ENCODE measurements at places on chromosomes 7 and 10. TPM values are rescaled to one million over a fixed set of nuclear protein-coding genes. Genes with fewer than 3 reads are reported as not detected.

- H3K27me3 ChIP-seq: no peaks in the 10 kb centered on the region
- H3K4me3 ChIP-seq: no peak overlapping the region
- no peak for DNase-seq
- no peak overlapping the region for H3K27ac ChIP-seq
- H3K4me1 ChIP-seq: no peaks in the 10 kb centered on the region
Measured at GRCh38 chr7:147556317-147556716, 1034.2 kb upstream of the C7orf33 start.

DNA sequence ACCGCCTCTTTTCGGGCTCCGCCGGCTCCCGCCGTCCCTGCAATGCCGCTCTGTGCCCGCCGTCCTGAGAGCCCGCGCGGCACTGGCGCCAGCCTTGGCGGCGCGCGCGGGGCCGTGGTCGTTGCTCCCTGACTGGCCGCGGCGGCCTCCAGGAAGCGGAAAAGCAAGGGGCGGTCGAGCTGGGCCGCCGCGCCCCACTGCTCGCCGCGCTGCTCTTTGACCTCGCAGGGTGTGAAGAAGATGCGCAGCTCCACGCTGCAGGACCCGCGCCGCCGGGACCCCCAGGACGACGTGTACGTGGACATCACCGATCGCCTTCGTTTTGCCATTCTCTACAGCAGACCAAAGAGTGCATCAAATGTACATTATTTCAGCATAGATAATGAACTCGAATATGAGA lies at the start of gene CDC14C:
Gene CDC14C (plus strand): TSS at position 115 of the 400 bp plus-strand sequence. CDS start 126 bp downstream, at position 241.
- DNase-seq: no peak
- no peak within 1 kb of the TSS for H3K27ac ChIP-seq
- no peaks in the 10 kb centered on the region for H3K36me3 ChIP-seq
- no peak within 1 kb of the TSS for H3K4me3 ChIP-seq
- H3K4me1 ChIP-seq: no peaks in the 10 kb centered on the region
- H3K27me3 ChIP-seq: no peaks in the 10 kb centered on the region

The FKBP14 gene
- 5.4 TPM for total RNA-seq

DNA sequence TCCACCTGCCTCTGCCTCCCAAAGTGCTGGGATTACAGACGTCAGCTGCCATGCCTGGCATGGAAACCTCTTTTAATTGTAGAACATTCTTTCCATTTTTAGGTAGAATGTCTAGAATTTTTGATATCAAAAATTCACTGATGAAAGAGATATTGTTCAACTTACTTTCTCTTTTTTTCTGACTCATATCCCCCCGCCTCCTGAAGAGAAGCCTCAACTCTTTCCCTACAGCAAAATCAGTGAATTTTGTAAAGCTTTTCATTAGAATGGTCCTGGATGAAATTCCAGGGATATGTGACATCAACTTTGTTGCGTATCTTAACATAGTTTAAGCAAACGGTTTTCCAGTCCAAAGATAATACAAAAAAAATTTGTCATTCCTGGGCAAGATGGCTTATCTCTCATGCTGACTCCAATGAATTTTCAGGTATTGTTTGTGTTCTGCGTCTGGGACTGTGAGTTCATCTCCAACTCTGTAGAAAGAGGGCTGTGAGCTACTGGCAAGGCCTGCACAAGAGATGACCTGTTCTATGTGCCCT lies 256.8 kb downstream of the BMPER start:
- no peak overlapping the region for H3K4me3 ChIP-seq
- no peak overlapping the region for H3K27ac ChIP-seq
- DNase-seq: no peak

GRCh38 chr10:121700416-121700815 lies 102.2 kb upstream of the FGFR2 start:
- H3K27me3 ChIP-seq: no peaks in the 10 kb centered on the region
- no peak for DNase-seq
- H3K36me3 ChIP-seq: no peaks in the 10 kb centered on the region
- no peaks in the 10 kb centered on the region for H3K4me1 ChIP-seq

GRCh38 chr7:102098986-102099385 lies 187.7 kb upstream of the SH2B2 start:
- no peaks in the 10 kb centered on the region for H3K36me3 ChIP-seq
- DNase-seq: no peak
- H3K27ac ChIP-seq: no peak overlapping the region
- H3K27me3 ChIP-seq: no peaks in the 10 kb centered on the region
- H3K4me3 ChIP-seq: no peak overlapping the region

The SLC13A1 gene
- total RNA-seq: not detected

The LFNG gene
- total RNA-seq: 136 TPM

The HERC4 gene
- 50.1 TPM for total RNA-seq

The NEUROG3 gene
- not detected for total RNA-seq

The GNGT1 gene
- total RNA-seq: not detected

The NRAP gene
- not detected for total RNA-seq

GRCh38 chr10:97080051-97080776 lies 105.5 kb downstream of the SLIT1 start:
- peaks cover 17% of the 10 kb centered on the region for H3K27me3 ChIP-seq
- no peaks in the 10 kb centered on the region for H3K4me1 ChIP-seq
- no peak overlapping the region for H3K4me3 ChIP-seq
- no peaks in the 10 kb centered on the region for H3K36me3 ChIP-seq
- H3K27ac ChIP-seq: no peak overlapping the region
- DNase-seq: no peak

The PCGF6 gene
- total RNA-seq: 14.9 TPM

DNA sequence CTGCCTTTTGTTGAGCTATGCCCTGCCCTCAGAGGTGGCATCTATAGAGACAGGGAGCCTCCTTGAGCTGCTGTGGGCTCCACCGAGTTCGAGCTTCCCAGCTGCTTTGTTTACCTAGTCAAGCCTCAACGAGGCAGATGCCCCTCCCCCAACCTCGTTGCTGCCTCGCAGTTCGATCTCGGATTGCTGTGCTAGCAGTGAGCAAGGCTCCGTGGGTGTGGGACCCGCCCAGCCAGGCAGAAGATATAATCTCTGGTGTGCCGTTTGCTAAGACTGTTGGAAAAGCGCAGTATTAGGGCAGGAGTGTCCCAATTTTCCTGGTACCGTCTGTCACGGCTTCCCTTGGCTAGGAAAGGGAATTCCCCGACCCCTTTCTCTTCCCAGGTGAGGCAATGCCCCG lies 88.4 kb upstream of the CDK6 start:
- no peak for DNase-seq
- H3K36me3 ChIP-seq: no peaks in the 10 kb centered on the region
- H3K27ac ChIP-seq: no peak overlapping the region
- no peak overlapping the region for H3K4me3 ChIP-seq
- H3K4me1 ChIP-seq: no peaks in the 10 kb centered on the region

GRCh38 chr10:75462865-75463264 lies 31.4 kb downstream of the LRMDA start:
- peaks cover 4% of the 10 kb centered on the region for H3K27me3 ChIP-seq
- no peak for DNase-seq
- H3K4me1 ChIP-seq: no peaks in the 10 kb centered on the region
- H3K27ac ChIP-seq: no peak overlapping the region
- H3K36me3 ChIP-seq: no peaks in the 10 kb centered on the region

The RARRES2 gene
- total RNA-seq: not detected

- no peak overlapping the region for H3K4me3 ChIP-seq
- no peaks in the 10 kb centered on the region for H3K27me3 ChIP-seq
- H3K36me3 ChIP-seq: no peaks in the 10 kb centered on the region
- H3K27ac ChIP-seq: no peak overlapping the region
Measured at GRCh38 chr7:29921404-29922010, 68.1 kb downstream of the SCRN1 start.

DNA sequence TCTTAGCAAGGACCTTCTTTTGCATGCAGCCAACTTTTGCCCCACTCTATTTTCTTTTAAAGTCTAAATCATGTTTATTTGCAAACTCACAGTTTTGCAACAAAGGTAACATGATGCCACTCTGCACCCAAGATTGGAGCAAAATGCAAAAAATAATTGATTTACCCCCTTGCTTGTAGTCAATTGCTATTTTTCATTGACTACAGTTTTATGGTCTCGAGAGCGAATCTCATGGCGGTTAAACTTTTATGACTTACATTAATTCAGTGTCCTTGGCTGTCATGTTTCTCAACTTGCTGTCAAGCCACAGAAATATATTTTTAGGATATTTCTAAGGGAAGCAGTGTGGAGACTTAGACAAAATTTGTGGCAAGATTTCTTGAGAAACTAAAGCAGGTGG lies 110.0 kb upstream of the JCAD start:
- H3K4me3 ChIP-seq: no peak overlapping the region
- no peaks in the 10 kb centered on the region for H3K4me1 ChIP-seq
- no peaks in the 10 kb centered on the region for H3K36me3 ChIP-seq
- H3K27ac ChIP-seq: no peak overlapping the region

DNA sequence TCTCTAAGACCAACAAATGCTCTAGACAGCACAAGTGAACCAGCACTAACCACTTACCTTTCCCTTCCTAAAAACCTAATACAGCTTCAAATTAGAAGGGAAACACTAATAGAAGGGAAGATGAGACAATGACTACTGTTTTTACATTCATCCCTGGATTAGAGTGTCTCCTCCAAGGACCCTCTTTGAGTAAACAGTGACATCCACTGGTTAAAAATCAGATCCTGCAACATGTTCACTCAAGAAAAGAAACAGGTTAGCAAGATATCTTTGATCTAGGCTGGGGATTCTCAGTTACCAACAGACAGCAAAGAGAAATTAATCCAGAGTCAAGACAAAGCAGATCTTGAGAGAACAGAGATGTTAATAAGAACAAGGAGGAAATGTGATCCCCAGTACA lies 177.7 kb upstream of the GHITM start:
- H3K4me3 ChIP-seq: no peak overlapping the region
- no peaks in the 10 kb centered on the region for H3K4me1 ChIP-seq
- no peak overlapping the region for H3K27ac ChIP-seq
- H3K27me3 ChIP-seq: no peaks in the 10 kb centered on the region
- no peaks in the 10 kb centered on the region for H3K36me3 ChIP-seq
- DNase-seq: no peak

DNA sequence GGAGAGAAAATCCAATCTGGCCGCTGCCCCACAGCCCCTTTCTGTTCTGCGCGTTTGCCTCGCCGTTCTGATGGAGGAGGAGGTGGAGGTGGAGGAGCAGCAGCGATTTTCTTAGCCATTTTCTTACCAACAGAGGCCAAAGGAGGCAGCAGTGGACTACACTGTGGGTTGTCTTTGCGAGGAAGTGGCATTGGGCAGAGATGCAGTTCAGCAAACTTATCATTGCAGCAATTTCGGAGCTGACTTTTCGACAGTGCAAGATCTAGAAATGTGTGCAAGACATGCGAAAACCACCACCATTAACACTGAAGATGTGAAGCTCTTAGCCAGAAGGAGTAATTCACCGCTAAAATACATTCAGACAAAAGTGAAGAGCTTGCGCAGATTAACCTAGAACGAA lies 1.9 kb upstream of the ARL4A start:
- no peaks in the 10 kb centered on the region for H3K27me3 ChIP-seq
- DNase-seq: peak; percentile 55
- H3K36me3 ChIP-seq: peaks cover 8% of the 10 kb centered on the region
- H3K4me1 ChIP-seq: peaks cover 37% of the 10 kb centered on the region

GRCh38 chr10:110566472-110567200 lies 859 bp upstream of the SMC3 start:
- H3K4me1 ChIP-seq: peaks cover 34% of the 10 kb centered on the region
- peaks cover 19% of the 10 kb centered on the region for H3K27me3 ChIP-seq
- peaks cover 28% of the 10 kb centered on the region for H3K36me3 ChIP-seq
- H3K4me3 ChIP-seq: peak overlapping the region; percentile 95

The PAX4 gene
- not detected for total RNA-seq

- peak overlapping the region; percentile 88 for H3K4me3 ChIP-seq
- peak overlapping the region; percentile 61 for H3K27ac ChIP-seq
- no peaks in the 10 kb centered on the region for H3K27me3 ChIP-seq
- DNase-seq: peak; percentile 46
- peaks cover 29% of the 10 kb centered on the region for H3K36me3 ChIP-seq
Measured at GRCh38 chr10:121974019-121974534, 940 bp downstream of the NSMCE4A start.

DNA sequence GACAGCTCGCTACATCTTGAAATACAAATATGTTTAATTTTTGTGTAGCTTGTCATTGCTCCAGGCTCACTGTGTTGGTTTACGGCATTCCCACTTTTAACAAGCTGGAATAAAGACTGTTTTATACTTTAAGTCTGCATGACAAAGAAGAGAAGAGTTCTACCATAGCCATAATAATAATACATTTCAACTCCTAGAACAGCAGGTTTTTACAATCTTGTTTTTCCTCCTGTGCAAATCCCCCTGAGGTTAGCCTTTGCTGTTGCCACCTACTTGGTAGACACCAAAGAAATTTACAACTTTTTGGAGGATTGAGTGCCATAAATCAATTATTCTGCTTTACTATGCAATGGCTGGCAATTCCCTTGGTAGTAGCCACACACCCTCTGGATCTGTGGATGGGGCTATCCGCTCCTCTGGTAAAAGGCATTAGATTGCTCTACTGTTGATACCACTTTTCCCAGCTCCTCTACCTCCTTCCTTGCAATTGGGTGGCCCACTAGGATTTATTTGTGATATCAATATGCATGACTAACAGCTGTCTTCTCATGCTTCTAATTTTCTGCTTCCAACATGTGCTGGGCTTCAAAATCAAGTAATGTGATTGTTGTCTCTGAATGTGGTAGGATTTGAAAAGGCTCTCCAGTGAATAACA lies 60.2 kb downstream of the SFMBT2 start:
- H3K27me3 ChIP-seq: no peaks in the 10 kb centered on the region
- no peak overlapping the region for H3K27ac ChIP-seq
- no peak overlapping the region for H3K4me3 ChIP-seq
- no peak for DNase-seq

DNA sequence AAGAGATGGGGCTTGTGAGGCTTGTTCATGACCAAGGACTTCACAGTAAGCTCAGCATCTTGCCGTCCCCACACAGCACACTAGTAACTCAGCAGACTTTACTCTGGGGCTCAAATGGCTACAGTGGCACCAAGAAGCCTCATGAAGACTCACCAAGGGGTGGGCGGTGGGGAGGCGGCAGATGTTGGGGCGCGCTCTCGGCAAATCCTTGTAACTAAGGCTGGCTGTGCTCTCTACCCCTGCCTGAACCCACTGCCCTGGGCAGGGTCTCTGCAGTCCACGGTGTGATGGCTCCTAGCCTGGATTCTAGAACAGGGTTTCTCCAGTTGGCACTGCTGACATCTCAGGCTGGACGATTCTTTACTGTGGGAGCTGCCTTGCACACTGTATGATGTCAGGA lies 12.4 kb upstream of the SMARCD3 start:
- H3K27me3 ChIP-seq: peaks cover 5% of the 10 kb centered on the region
- no peaks in the 10 kb centered on the region for H3K4me1 ChIP-seq
- H3K4me3 ChIP-seq: no peak overlapping the region
- H3K36me3 ChIP-seq: no peaks in the 10 kb centered on the region
- H3K27ac ChIP-seq: no peak overlapping the region

The PNLIPRP1 gene
- total RNA-seq: not detected

The PRTFDC1 gene
- total RNA-seq: 2.9 TPM

The COMMD3 gene
- 59.7 TPM for total RNA-seq
